ENCODE measurements at places on chromosomes 7 and 10.

DNA sequence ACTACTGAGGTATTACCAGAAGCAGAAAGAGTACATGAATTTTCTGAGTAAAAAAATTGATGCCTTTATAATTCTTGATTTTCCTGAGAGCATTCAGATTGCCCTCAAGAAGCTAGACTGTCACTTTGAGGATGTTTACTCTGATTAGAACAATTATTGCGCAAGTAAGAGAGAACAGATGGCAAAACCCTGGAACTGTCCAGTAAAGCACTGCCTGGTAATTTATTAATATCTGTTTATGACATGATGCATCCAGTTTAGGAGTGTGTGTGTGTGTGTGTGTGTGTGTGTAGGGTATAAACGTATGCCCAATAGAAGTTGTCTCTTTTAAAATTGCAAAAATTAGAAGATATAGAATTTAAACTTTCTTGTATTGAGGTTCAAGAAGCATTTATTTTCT lies 379.7 kb downstream of the PHTF2 start:
- DNase-seq: no peak

- no peak for DNase-seq
These were observed 146.8 kb downstream of the OTUD1 start for GRCh38 chr10:23585666-23586065.

DNA sequence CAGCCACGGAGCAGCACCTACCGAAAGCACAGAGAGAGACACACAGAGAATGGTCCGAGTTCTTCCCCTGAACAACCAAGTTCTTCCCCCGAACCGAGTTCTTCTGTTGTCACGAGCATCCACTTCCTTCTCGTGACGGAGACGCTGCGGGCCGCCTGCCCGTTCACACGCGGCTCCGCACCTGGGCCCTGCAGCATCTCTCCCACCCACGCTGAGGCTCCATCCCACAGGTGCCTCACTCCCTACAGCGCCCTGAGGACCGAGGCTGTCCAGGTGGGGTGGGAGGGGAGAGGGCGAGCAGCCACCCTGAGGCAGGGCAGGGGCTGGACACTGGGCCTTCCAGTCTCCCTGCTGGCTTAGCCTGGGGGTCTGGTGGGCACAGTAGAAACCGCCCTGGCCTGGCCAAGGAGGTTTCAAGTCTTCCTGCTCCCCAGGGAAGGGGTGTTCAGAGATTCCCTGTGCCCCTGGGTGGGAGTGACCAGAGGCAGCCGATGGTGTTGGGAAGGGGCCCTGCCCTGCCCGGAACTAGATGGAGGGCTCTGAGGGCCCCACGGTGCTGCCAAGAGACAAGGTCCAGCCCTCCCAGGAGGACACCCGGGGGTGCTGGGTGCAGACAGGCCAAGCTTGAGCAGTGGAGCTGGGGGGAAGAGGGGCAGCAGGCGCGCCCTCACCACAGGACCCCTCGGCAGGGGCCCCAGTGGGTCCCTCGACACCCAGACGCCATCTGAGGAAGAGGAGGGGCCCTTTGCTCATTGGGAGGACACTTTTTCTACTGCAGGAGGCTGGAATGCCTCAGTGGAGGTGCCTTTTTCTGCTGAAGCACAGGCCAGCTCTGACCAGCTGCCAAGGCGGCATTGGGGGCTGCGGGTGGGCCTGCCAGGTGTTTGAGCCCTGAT lies 5.2 kb upstream of the NKX6-2 start:
- DNase-seq: no peak

GRCh38 chr7:46363688-46364087 lies 442.6 kb upstream of the IGFBP3 start:
- no peak for DNase-seq

DNA sequence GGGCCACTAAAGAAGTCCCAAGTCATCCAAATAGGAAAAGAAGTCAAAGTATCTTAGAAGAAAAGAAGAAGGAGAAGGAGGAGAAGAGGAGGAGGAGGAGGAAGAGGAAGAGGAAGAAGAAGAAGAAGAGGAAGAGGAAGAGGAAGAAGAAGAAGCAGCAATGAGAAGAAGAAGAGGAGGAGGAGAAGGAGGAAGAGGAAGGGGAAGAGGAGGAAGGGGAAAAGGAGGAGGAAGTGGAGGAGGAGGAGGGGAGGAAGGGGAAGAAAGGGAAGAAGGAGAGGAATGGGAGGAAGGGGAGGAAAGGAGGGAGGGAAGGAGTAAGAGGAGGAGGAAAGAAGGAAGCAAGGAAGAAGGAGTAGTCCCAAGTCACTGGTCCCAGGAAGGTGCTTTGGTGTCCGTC lies 21.7 kb upstream of the RADIL start:
- no peak for DNase-seq

DNA sequence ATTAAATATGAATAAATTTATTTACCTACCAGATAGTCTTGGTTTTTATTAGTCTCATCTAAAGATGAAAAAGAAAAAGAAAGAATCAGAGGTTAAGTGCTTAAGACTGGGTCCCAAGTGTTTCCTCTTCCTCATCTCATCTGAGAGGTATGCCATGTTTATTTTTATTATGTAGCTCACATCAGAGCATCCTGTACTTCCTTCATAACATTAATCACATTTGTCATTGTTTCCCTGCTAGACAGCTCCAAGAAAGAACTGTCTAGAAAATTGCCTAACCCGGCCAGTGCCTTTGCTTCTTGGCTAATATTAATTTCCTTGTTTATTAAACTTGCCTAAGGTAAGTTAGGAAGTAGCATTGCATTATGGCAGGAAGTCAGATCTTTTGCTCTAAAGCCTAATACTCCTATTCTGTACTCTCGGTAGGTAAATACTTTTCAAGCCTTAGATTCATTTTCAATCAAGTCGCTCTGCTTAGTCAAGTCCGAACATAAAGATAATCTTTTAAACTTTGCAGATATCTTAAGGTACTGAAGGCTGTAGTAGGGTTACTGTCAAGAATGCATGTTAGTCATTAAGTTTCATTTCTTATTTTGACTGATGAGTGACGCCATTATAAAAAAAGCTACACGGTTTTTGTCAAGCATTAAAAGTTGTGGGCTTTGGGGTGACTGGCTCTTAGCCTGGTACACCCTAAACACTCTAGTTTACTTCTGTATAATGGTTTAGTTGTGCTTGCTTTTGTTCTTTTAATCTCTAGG lies 47.4 kb downstream of the ZMYND11 start:
- no peak for DNase-seq

DNA sequence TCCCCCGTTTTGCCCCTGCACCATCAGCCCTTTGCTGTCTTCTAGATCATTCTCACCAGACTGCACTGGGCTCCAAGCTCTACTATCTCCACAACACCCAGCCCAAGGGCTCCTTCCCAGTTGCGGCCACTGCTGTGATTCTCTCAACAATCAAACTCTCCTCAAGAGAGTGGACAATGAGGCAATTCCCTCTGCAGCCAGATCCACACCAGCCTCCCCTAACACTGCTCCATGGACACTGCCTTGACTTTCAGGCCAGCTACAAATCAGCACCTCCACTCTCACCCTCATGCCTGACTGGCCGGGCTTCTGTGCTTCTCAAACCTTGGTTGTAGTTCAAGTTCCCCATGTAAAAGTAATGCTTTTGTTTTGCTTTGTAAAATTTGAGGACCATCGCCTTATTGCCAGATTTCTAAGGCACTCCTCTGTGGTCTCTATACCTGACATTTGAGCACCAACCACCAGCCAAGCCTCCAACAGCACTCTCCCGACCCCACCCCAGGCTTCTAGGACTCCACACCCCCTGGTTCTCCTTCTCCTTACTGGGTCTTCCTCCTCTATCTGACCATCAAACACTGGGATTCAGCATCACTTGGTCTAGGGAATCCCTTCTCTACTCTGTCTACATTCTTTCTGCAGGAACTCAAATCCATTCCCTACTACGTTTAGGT lies 45.4 kb downstream of the PPIF start:
- DNase-seq: no peak

- no peak for DNase-seq
These were observed 30.1 kb downstream of the BPGM start for GRCh38 chr7:134676743-134677142.

GRCh38 chr7:112157072-112157471 lies 49.1 kb downstream of the DOCK4 start:
- DNase-seq: no peak

- DNase-seq: no peak
These were observed 32.9 kb upstream of the ANKRD2 start for GRCh38 chr10:97539523-97540200.

- no peak for DNase-seq
These were observed 13.9 kb downstream of the CHAT start for GRCh38 chr10:49627644-49628247.

DNA sequence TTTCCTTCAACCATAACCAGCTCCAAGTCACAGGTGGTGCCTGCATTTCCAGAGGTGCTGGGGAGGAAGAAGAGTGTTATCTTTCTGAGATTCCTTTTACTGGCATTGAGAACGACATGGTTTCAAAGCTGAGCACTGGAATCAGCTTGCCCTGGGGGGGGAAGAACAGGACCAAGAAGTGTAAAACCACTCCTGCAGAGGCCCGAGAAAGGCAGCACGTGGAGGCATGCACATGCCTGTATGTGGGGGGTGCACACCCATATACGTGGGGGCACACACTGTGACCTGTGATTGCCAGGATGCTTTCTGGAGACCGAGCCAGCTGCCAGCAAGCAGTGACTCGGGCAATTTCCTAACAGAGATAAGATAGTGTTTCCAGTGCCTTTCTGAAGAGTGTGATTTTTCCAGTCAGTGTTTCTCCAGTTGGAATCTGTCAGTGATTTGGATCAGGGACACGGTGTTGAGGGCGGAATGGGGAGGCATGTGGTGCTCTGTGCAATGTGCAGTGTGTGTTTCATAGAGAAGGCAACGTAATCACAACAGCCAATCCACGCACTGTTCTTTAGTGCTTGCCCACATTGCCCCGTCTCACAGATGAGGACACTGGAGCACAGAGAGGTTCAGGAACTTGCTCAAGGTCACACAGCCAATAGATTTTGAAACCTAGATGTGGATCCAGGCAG lies 4.2 kb downstream of the LRRC27 start:
- DNase-seq: no peak

DNA sequence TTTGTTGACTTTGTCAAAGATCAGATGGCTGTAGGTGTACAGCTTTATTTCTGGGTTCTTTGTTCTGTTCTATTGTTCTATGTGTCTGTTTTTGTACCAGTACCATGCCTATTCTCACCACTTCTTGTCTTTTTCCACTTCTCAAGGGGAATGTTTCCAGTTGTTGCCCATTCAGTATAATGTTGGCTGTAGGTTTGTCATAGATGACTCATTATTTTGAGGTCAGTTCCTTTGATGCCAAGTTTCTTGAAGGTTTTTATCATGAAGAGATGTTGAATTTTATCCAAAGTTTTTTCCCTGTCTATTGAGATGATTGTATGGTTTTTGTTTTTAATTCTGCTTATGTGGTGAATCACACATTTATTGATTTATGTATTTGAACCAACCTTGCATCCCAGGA lies 216.7 kb upstream of the RNF32 start:
- DNase-seq: no peak

- no peak for DNase-seq
These were observed 461.6 kb upstream of the VSTM2A start for GRCh38 chr7:54080525-54080924.

- no peak for DNase-seq
These were observed 22.8 kb upstream of the MALSU1 start for GRCh38 chr7:23276376-23276775.

- no peak for DNase-seq
These were observed 60.7 kb upstream of the ZNF746 start for GRCh38 chr7:149558149-149558861.

DNA sequence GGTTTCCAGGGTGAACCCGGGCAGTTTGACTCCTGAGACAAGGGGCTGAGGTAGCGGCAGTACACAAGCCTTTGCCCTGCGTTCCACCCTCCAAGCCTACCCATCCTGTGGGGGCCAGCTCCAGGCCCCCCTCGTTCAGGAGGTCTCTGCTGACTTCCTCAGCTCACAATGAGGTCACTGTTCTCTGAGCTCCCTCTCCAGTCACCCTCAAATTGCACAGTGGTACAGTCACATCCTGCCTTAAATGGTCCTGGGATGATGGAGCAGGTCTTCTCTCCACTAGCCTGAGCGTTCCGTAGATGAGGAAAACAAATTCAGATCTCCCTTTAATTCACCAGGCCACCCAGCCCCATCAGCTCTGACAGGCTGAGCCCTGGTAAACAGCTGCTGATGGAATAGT lies 90.2 kb downstream of the SH3PXD2A start:
- DNase-seq: no peak

- DNase-seq: no peak
These were observed 163.9 kb downstream of the MAD1L1 start for GRCh38 chr7:2068693-2069471.
